ENCODE measurements at places on chromosomes 3 and 15.

GRCh38 chr3:23072693-23073092, 130.4 kb upstream of the UBE2E2 start:
- no peak for DNase-seq

DNA sequence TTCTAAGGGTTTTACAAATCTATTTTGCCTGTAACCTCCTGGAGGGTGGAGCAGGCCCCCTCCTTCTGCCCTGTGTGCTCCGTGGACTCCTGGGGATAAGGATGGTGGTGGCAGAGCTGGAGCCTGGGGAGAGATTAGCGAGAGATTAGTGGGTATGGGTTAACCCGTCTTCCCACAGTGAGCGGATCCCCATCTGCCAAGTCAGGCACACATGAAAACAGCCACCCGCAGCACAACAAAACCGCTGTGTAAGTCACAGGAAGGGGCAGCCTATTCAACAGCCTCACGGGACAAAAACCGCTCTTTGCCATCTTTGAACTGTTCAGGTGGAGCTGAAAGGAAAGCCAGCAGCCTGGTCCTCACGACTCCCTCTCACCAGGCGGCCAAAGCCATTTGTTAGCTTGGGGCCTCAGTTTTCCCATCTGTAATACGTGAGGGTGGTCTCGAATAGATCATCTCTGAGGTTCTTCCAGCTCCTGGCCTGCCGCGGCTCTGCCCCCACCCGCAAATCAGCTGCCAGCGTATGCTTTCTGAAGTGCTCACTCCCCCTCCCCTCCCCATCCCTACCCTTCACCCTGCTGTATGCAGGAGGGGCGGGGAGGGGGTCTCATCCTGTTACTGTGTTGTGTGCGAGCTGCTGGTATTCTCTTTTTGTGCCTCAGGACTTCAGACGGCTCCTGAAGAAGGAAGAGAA, 43.6 kb downstream of the PDIA5 start:
- DNase-seq: no peak

DNA sequence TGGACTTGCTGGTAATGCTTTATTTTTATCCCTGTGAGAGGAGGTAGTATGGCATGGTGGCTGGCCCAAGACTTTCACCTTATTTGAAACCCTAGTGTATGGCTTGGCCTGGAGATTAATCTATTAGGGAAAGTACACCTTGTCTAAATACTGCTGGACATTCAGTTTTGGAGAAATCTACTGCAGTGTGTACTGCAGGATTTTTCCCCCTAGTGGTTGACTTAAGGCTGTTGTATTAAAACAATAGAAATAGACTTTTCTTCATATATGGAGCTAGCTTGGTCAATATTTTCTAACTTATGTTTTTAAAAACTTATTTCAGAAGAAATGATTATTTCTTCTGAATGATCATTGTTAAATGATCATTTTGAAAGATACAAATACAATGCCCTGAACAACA, 13.9 kb upstream of the SLITRK3 start:
- DNase-seq: no peak

DNA sequence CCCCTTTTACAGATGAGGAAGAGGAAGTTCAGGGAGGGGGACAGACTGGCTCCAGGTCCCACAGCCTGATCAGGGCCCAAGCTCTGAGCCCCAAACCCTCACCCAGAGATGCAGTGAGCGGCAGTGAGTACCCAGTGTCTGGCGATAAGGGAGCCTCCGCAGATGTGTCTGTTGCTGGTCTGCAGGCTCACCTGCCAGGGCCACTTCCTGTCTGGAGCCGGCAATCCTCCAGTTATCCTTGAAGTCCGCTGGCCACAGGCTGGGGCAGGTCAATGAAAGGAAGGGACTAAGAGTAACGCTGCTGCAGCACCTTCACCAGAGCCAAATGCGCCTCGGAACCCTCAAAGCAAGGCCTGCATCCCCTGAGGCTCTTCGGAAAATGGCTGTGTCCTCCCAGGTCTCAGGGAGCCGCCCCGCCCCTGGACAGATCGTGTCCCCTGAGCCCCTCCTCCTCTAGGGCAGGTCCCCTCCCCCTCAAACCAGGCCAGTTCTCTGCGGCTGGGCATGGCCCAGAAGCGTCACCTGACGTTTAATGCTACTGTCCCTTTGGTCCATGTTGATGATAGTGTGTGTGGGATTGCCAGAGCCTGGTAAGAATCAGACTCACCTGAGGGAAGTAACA, 51.5 kb downstream of the MYL3 start:
- DNase-seq: no peak

DNA sequence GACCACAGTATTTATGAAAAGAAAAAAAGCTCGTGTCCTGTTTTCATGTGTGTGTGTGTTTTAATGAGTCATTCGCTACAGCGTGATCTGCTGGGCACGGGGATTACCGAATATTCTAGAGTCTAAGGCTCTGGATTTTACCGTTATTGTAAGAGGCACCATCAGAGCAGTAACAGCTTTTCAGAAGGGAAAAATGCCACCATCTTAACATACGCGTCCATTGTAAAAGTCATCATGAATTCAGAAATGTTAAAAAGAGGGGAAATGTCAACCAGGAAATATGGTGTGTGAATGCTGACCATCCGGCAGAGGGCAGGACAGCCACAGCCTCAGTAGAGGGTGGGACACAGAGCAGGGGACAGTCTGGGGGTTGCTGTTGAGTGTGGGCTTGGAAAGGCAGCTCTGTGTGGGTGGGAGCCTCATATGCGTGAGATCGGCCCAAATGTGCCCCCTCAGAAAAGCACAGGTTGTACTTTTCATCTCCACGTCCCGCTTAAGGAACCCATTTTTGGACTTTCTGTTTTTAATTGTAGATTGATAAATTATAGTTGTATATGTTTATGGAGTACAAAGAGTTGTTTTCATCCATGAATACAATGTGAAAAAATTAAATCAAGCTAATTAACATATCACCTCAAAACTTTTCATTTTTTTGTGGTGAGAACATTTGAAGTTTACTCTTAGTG, 69.6 kb downstream of the ASB7 start:
- DNase-seq: no peak

- no peak for DNase-seq
Measured at GRCh38 chr15:52054381-52054780, 35.4 kb downstream of the MAPK6 start.

- DNase-seq: no peak
Measured at GRCh38 chr3:8891774-8892173, 71.5 kb downstream of the RAD18 start.

- DNase-seq: no peak
Measured at GRCh38 chr15:92149029-92149428, 244.7 kb upstream of the ST8SIA2 start.

DNA sequence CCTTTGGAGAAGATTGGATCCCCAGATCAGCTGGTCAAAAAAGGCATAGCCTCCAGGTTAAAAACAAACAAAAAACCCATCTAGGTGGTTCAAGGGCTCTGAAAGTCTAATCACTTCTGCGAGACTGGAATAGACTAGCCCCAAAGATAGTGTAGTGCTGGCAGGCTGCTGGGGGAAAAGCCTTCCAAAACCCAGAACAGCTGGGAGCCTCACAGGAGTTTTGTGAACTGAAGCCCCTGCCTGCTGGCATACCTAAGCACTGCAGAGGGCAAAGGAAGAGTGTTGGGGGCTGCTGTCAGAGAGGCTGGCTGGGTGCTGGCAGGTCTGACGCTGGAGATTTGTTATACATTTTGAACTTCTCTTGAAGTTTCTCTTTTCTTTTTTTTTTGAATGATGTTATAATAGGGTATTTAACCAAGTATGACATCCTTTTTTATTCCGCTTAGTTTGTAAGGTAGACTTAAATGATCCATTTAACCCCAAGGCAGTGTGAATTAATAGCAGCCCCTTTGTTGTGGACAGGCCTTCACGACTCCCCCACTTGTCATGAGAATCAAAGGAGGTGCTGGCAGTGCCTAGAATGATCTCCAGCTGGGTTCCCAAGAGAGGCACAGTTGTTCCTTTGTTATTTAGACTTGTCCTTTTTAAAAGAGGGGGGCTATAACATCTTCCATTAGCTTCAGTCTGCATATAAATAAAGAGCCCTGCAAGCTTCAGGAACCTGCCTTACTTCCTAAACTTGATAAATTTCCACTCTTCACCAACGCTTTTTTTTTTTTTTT, 53.9 kb downstream of the CRTC3 start:
- no peak for DNase-seq

DNA sequence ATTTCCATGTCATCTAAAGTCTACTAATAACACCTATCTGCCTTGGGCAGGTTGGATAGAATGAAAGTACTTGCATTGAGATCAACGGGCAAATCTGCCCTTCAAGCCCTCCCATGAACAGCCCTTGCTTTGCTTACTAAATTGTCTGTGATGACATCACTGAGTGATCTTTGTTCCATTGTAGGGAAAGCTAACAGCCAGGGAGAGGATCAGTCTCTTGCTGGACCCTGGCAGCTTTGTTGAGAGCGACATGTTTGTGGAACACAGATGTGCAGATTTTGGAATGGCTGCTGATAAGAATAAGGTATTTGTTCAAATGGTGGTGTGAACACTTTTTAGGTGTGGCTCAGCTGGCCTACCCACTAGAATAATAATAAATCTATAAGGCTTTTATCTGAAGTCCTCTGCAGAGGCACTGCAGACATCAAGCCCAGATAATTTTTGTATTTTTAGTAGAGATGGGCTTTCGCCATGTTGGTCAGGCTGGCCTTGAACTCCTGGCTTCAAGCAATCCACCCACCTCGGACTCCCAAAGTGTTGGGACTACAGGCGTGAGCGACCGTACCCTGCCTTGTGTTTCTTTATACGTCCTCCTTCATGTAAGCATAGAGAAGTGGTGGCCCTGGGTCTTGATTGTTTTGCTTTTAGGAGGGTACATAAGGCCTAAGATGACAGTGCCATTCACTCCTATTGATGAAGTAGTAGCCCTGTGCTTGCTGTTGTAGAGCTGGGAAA, 5.7 kb downstream of the PCCB start:
- no peak for DNase-seq

DNA sequence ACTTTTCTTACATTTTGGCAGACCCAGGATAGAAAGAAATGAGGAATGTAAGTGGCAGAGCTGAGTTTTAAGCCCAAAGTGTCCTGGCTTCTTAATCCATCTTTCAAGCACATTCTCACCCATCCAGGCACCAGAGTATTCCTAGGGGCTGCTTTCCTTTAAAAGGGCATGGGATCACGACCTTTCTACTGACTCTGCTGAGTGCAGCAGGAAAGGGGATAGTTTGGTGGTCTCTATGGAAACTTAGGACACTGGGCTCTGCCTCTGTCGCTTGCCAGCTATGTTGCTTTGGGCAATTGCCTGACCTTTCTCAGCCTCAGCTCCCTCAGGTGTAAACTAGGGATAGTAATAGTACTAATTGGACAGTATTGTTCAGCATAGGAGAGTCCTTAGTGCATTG, 458.4 kb downstream of the PDCD6IP start:
- no peak for DNase-seq

- no peak for DNase-seq
Measured at GRCh38 chr3:194035406-194036138, 100.4 kb upstream of the HES1 start.

Measured in stimulated activated CD4-positive, alpha-beta T cell treated with anti-CD3 and anti-CD28 coated beads, Interleukin-1b, Interleukin-23, amount 100 ng/mL, for 4 hours (primary cell).